Globus pallidus (tissue), 1 donor: ENCODE measurements at places on chromosomes 7 and 10.
A peak's percentile ranks its signal among the peaks of the same experiment; 100 is the strongest.

GRCh38 chr10:78470267-78471103, 436.8 kb downstream of the RPS24 start:
- no peak for DNase-seq

- DNase-seq = peak; percentile 55
These were observed 844 bp downstream of the FBXW4 start for GRCh38 chr10:101693978-101694673.

DNA sequence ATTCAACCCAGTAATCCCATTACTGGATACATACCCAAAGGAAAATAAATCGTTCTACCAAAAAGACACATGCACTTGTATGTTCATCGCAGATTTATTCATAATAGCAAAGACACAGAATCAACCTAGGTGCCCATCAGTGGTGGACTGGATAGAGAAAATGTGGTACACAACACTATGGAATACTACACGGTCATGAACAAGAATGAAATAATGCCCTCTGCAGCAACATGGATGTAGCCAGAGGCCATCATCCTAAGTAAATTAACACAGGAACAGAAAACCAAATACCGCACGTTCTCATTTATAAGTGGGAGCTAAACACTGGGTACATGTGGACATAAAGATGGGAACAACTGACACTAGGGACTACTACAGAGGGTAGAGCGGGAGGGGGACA, 120.4 kb downstream of the MICU1 start:
- DNase-seq = no peak

- DNase-seq = no peak
These were observed 35.7 kb downstream of the ADK start for GRCh38 chr10:74186678-74187077.

DNA sequence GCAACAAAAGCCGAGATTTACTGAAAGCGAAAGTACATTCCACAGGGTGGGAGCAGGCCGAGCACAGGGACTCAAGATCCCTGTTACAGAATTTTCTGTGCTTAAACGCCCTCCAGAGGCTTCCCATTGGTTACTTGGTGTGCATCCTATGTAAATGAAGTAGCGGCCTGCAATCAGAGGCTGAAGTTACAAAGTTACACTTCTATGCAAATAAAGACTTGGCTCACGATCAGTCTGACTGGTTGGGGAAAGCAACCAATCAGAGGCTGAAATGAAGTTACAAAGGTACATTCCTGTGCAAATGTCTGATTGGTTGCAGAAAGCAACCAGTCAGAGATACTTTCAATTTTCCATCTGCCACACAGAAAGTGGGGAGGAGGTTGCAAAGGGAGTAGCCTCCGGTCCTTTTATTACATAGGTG, 4.1 kb downstream of the ACBD7 start:
- peak; percentile 59 for DNase-seq

DNA sequence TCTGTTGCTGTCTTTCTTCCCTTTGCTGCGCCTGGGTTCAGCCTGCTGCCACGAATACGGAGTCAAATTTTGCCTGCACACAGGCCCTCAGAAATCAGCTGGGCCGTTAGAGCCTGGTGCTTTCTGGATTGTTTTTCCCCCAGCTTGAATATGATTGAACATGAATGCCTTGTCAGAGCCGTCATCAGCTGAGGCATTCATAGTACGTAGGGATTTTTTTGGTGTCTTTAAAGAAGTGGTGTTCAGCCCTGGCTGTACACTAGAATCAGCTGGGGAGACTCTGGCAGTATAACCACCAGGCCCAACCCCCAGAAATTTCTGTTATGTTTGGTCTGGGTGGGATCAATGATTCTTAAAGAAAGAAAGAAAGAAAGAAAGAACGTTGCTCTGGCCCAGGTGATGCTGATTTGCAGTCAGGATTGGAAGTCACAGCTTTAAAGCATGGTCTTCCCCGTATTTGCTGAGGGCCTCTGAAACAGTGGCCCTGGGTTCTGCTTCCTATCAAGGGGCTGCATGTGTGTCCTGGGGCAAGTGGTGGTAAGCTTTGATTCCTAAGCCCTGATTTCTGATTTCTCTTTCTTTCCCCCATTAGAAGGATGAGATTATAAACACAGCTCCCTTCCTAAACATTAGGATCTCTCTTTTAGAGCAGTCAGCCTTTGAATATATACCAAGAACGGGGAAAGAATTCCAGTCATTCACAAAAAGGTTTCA, 24.7 kb downstream of the NUB1 start:
- DNase-seq = no peak

GRCh38 chr7:110105840-110106239, 985.1 kb upstream of the LRRN3 start:
- DNase-seq = no peak

DNA sequence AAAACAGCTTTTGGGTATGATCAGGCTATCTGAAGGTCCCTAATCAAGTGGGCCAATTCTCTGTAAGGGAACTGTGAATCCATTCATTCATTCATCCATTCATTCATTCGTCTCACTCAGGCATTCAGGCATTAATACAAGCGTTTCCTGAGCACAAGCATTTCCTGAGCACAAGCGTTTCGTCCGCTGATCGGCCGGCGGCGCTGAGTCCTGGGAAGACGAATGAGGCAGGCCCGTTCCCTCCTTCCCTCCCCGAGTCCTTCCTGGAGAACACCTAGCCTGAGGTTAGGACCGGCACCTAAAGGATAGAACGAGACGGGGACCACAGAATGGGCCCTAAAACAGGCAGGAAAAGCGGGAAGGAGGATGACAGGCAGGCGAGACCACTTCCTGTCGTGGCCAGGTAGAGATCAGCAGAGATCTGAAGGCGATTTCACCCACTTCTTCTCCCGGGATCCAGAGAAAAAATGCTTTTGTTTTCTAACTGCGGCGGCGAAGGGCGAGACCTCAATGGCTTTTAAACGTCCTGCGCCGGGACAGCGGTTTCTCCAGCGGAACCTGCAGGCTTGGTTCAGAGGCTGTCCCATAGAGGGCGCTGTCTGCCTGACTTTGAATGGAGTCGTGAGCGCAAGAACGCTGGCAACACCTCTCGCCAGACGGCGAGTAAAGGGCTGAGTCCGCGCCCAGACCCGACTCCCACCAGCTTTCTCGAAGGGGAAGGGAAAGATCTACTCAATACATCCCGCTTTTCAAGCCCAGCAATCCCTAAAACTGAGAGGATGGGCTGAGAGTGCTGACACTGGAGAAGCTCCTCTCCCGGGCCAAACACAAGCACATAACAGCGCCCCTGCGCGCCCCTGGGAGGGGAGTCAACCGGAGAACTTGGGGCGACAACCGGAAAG, 2.9 kb upstream of the HMX3 start:
- peak; percentile 82 for DNase-seq

- no peak for DNase-seq
These were observed 63.3 kb upstream of the GHITM start for GRCh38 chr10:84076047-84076388.

DNA sequence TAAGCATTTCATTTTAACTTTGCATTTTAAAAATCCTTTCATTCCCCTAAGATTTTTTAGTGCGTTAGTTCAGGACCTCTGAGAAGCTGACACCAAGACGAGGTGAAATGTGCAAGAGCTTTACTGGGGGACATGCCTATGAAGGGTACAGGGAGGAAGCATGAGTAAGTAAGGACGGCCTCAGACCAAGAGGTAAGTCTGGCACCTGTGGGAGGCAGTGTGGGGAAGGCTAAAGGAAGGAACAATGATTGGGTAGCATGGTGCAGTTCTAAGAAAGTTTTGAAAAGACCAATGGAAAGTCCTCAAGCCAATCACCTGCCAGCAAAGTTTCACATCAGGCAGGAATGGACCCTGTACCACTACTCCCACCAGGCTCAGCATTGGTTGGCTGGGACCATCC, 369.2 kb downstream of the GFRA1 start:
- DNase-seq = no peak
